T-helper 1 cell (primary cell): ENCODE measurements at places on chromosomes 1 and 21.

GRCh38 chr1:215539803-215540570 lies 27.1 kb upstream of the KCTD3 start:
- no peak for DNase-seq

GRCh38 chr21:34944015-34944755 lies 104.9 kb downstream of the RUNX1 start:
- DNase-seq, result no peak

DNA sequence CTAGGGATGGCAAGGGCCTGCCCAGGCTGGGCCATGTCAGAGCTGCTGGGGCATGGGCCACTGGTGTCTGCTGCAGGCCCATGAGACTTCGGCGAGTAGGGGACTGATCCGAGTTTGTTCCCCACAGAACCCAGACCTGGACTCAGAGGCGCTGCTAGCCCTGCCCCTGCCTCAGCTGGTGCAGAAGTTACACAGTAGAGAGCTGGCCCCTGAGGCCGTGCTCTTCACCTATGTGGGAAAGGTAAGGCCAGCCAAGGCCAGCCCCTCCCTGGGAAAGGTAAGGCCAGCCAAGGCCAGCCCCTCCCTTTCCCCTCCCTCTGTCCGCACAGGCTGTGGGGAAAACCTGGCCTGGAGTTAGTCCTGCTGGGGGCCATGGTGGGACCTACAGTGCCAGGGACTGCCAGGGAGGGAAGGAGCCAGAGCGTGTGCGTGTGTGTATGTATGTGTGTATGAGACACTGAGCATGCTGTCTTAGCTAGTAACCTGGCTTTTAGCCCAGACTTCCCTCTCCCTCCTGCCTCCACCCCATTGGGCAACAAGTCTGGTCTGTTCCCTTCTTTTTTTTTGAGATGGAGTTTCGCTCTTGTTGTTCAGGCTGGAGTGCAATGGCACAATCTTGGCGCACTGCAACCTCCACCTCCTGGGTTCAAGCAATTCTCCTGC lies 8.0 kb downstream of the FAAH start:
- DNase-seq, result no peak

- DNase-seq, result no peak
Measured at GRCh38 chr1:87265786-87266185, 62.9 kb upstream of the LMO4 start.

- DNase-seq, result no peak
Measured at GRCh38 chr1:183769956-183770815, 34.7 kb upstream of the RGL1 start.
